ENCODE measurements at places on chromosomes 7 and 10. TPM values are rescaled to one million over a fixed set of nuclear protein-coding genes. Genes with fewer than 3 reads are reported as not detected.

GNAT3 gene
- not detected for total RNA-seq

DNMBP gene
- total RNA-seq = 2.9 TPM

PRPS1L1 gene
- not detected for total RNA-seq

MXI1 gene
- 60.3 TPM for total RNA-seq

GJD4 gene
- total RNA-seq = not detected

ALDH18A1 gene
- total RNA-seq = 44.0 TPM

ACHE gene
- total RNA-seq = 11.0 TPM

All from frontal cortex (tissue), 4 donors.